ENCODE measurements at places on chromosomes 7 and 10.

DNA sequence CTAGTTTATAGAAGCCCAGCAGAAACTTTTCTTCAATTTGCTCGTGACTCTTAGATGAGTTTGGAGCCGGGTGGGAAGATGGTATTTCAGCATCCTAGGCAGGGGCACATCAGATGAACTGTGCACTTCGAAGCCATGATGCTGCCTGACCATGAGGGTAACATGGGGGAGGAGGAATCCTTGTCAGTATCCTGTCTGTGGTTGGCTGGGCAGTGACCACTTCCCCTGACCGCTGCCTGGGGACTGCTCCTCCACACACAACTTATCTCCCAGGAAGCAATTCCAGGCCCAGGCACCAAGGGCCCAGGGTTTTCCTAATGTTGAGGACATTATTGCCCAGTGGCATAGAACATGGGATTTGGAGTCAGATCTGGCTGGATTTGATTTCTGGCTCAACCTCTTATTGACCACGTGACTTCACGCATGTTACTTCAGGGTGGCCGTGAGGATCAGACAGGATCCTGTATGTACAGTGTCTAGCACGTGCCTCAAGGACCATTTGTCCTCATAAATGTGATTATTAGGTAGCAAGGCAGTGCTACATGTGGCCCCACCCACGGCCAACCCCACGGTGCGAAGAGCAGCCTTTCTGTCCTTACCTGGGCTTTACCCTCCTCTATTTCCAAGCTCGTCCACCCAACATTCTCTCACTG is 65.2 kb downstream of the PTPRE start:
- no peak for DNase-seq

- DNase-seq, result no peak
Measured at GRCh38 chr7:85014936-85015660, 171.8 kb downstream of the SEMA3D start.

GRCh38 chr7:151665368-151665767 is 145.7 kb upstream of the RHEB start:
- DNase-seq, result no peak

GRCh38 chr7:17516771-17517170 is 218.3 kb downstream of the AHR start:
- no peak for DNase-seq

DNA sequence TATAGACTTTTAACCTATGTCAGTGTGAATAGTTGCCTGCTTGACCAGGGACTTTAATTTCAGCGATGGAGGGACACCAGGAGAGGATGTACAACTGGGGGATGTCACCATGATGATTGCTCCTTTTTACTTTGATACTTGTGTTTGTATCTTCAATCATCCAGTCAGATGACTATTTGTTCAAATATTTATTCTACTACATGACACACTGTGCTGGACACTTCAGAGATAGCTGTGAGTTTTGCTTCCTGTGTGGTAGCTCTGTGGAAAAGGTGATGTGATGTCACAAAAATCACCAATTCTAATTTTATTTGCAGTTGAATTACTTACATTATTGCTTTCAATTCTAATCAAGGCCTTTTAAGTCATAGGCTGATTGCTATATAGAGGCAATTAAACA is 62.7 kb upstream of the CREB5 start:
- no peak for DNase-seq

DNA sequence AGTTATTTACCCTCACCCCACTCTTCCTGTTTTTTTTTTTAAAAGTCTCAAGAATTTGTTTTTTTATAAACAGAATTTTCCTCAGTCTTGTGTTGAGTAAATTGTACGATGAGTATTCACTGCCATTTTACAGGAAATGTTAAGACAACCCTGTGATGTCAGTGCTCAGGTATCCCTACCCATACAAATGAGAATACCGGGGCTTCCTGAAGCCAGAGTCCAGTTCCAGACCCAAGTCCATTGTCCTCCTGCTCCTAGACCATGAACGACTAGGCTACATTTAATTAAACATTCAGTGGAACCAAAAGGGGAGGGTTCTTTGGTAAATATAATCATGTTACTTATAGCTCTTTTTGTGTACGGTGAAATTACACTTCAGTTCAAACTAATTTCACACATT is 79.2 kb downstream of the GNAI1 start:
- no peak for DNase-seq

GRCh38 chr7:105622106-105622731 is 40.9 kb upstream of the EFCAB10 start:
- no peak for DNase-seq

GRCh38 chr7:2029211-2029905 is 203.4 kb downstream of the MAD1L1 start:
- DNase-seq, result no peak

DNA sequence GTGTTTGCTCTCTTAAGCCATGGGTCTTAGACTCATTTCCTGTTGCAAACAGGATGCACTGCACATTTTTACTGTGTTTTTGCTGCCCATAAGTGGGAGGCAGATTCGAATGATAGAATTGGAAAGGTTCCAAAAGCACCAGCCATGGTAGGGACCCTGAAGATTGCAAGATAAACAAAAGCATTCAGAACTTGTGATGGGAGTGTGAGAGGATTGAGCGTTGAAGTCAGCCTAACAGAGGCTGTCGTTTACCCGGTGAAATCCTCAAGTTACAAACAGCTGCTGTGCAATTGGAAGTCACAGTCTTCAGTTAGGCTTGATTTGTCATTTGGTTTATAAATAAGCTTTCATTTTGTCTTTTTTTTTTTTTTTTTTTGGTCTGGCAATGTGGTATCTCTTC is 192.7 kb upstream of the MKI67 start:
- no peak for DNase-seq

Data from stimulated activated naive CD8-positive, alpha-beta T cell treated with anti-CD3 and anti-CD28 coated beads, Interleukin-15, Interleukin-2, amounts not matched to agents 100 U/mL and 50 U/mL, for 24 hours (primary cell).